ENCODE measurements at places on chromosomes 6 and 20.
A peak's percentile ranks its signal among the peaks of the same experiment; 100 is the strongest.

- no peak for DNase-seq
Observed at GRCh38 chr6:5682530-5682929, 324.2 kb downstream of the NRN1 start.

GRCh38 chr20:31515775-31516107, 1.5 kb downstream of the HM13 start:
- DNase-seq, result no peak

GRCh38 chr20:11958855-11959254, 41.2 kb downstream of the BTBD3 start:
- DNase-seq, result peak; percentile 58

DNA sequence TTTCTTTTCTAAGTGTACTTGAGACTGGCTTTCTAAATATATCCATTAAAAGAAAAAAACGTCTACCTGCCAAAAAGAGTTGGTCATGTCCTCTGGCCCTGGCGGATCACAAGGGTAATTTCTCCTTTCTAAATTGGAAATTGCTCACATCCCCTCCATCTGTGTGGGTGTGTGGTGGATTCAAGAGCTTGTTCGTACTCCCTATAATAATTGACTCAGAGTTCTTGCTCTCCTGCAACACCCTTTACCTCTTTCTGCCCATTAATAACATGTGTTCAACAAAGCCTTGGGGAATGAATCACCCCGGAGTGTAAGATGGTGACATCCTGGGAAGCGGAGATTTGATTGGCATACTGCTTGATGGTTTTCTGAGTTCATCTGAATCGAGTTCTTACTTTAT, 263.8 kb downstream of the ALDH8A1 start:
- DNase-seq, result no peak

DNA sequence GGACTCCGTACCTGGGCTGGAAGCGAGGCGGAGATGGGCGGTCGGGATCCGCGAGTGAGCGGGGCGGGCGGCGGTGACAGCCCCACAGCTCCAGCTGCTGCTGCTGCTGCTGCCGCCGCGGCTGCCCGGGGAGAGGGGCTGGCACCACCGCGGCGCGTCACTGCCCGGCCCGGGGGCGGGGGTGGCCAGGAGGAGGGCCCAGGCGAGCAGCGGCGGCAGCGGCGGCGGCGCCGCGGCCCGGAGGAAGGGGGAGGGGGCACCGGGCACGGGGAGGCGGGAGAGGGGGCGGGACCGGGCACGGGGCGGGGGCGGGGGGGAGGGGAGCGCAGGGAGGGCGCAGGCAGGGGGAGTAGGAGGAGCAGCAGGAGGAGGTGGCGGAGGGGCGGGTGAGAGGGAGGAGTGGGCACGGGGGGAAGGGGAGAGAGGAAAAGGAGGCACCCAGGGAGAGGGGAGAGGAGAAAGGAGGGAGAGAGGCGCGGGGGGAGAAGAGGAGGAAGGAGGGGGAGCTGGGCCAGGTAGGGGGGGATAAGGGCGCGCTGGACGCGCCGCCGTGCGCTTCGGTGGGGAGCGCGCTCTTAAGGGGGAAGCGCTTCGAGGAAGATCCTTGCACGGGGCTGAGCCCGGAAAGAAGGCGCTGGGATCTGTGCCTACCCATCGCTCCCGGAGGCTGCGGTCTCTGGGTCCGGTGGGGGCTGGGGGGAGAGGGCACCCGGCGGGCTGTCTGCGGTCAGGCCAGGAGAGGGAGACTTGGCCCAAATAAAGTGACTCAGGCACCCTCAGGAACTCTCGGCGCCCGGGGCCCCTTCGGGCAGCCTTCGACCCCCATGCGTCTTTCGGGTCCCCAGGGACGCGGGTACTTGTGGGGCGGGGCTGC, 101.5 kb downstream of the NOL4L start:
- peak; percentile 81 for DNase-seq

DNA sequence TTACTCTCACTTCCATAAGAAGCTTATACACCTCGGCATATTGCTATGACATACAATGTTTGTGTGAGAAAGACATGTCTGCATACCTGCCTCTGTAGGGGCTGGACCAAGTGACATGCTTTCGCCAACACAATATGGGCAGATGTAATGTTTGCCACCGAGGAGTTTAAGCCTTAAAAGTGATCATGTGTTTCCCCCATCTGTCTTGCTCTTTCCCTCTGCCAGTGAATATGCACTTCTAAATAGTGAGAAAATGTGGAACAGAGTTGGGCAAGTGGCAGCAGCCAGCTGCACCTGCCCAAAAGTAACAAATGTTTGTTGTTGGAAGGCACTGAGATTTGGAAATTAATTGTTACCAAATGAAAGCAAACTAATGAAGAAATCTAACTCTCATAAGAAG, 274.8 kb upstream of the BTBD3 start:
- no peak for DNase-seq

- DNase-seq, result no peak
Observed at GRCh38 chr6:11009353-11009752, 34.8 kb downstream of the ELOVL2 start.

GRCh38 chr6:56155634-56156141, 91.7 kb downstream of the COL21A1 start:
- DNase-seq, result no peak

DNA sequence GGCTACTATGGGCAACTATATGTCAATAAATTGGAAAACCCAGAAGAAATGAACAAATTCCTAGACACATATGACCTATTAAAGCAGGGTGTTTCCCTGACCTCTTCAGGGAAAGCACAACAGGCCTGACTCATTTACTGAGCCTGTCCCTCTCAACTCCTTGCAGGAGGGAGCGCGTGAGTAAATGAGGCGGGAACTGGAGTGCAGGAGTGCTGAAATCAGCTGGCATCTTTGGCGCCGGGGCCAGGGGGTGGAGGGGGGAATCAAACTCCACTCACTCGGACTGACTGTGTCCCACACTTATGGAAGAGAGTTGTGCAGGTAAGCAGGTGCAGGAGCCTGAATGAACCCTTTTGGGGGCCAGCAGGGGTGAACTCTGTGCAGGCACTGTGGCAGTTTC, 671.2 kb upstream of the PTCHD4 start:
- peak; percentile 23 for DNase-seq

DNA sequence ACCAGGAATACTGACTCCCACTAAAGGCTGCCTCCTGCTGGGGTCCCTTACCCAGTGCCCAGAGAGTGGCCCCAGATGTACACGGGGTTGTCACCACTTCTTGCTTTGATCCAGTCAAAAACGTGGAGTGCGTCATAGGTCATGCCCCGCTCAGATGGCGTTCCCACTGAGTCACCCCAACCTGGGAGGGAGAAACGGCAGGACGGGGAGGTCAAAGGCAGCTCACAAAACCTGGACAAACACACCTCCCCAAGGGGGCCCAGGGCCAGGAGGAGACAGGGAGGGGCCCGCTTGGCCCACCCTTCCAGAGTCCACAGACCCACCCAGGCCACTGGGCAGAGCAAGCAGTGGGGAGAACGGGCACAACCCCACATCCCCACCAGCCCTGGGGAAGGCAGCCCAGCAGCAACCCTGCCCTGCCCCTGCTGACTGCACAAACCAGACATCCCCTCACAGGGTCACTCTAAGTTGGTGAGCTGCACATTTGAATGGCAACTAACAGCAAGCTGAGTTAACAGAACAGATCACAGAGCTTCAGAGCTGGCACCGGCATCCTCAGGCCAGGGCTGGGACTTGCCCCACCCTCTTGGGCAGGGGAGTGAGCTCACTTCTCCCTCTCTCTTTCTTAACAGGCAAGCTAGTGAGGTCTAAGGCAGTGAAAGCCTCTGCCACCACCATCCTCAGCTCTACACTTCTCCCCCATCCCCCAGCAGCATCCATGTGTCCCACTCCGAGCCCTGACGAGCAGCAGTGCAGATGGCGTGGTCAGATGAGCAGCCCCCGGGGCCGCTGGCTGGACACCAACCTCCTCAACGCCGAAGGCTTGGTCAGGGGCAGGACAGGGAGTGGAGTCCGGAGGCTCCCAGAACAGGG, 61.7 kb downstream of the PYGB start:
- peak; percentile 71 for DNase-seq

- DNase-seq, result no peak
Observed at GRCh38 chr6:154993026-154993425, 2.1 kb upstream of the TIAM2 start.

DNA sequence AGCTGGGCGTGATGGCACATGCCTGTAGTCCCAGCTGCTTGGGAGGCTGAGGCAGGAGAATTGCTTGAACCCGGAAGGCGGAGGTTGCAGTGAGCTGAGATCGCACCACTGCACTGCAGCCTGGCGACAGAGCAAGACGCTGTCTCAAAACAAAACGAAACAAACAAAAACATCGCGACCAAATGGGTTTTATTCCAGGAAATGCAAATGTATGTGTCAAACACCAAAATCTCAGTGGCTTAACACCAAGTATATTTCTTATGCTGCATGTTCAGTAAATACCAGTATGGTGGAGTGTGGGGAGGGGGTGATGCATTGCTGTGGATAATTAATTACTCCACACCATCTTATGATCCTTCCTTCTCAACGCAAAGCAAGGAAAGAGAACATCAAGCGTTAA, 28.1 kb downstream of the ACTR5 start:
- no peak for DNase-seq

DNA sequence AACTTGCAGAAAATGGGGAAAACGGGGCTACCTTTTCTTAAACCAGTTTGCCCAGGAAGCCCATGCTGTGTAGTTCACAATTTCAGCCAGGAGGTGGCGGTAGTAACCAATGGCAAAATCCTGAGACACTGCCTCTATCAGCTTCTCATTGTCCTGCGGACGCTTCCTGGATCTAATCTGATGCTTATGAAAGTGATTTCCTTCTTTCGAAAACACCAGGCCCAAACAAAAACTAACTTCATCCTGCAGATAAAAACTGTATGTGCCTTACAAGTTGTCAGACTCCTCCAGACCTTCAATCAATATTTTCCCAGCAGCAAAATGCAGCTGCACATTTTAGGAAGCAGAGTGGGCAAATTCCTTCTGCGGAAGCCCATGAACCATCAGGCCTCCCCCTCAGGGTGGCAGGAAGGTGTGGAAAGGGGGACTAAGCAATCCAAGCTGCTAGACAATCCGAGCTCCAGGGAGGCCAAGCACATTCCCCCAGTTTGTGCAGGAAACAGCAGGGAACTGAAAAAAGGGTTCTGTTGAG, 88.5 kb downstream of the LY86 start:
- no peak for DNase-seq

DNA sequence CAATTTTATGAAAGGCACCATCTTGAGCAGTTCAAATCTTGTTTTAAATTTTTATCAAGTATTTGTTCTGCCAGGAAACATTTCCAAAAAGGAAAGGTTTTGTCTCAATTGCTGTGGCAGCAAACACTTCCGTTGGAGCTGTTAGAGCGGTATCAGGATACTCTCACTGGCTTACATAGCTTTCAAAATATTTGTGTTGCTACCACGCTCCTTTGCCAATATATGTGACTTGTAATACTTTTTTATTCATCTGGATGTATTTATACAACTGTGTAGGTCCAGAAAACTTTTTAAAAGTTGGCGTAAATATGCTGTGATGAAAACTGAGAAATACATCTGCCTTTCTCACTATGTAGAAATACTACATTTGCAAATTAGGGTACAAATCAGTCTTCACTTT, 37.8 kb upstream of the NHSL1 start:
- no peak for DNase-seq

- DNase-seq, result no peak
Observed at GRCh38 chr6:26360451-26361416, 4.3 kb upstream of the BTN3A2 start.

- DNase-seq, result no peak
Observed at GRCh38 chr6:11977193-11977592, 34.9 kb upstream of the HIVEP1 start.

- DNase-seq, result no peak
Observed at GRCh38 chr6:153976921-153977693, 61.9 kb upstream of the OPRM1 start.

DNA sequence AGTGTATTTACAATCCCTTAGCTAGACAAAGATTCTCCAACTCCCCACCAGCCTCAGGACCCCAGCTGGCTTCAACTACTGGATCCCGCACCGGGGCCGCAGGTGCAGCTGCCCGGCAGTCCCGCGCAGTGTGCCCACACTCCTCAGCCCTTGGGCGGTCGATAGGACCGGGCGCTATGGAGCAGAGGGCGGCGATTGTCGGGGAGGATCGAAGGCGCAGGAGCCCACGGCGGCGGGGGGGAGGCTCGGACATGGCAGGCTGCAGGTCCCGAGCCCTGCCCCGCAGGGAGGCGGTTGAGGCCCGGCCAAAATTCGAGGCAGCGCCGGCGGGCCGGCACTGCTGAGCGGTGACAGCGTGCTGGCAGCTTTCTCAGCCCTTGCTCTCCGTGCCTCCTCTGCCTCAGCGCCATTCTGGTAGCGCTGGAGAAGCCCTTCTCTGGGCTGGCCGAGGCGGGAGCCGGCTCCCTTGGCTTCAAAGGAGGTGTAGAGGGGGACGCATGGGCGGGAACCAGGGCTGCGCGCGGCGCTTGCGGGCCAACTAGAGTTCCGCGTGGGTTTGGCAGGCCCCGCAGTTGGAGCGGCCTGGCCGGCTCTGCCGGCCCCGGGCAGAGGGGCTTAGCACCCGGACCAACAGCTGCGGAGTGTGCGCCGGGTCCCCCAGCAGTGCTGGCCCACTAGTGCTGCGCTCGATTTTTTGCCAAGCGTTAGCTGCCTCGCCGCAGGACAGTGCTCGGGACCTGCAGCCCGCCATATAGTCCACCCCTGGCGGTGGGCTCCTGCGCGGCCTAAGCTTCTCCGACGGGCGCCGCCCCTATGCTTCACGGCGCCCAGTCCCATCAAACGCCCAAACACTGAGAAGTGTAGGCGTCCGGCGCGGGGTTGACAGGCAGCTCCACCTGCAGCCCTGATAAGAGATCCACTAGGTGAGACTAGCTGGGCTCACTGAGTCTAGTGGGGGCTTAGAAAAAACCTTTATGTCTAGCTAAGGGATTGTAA, 32.4 kb upstream of the KIF13A start:
- DNase-seq, result no peak

GRCh38 chr6:2178125-2178524, 67.3 kb downstream of the GMDS start:
- no peak for DNase-seq

DNA sequence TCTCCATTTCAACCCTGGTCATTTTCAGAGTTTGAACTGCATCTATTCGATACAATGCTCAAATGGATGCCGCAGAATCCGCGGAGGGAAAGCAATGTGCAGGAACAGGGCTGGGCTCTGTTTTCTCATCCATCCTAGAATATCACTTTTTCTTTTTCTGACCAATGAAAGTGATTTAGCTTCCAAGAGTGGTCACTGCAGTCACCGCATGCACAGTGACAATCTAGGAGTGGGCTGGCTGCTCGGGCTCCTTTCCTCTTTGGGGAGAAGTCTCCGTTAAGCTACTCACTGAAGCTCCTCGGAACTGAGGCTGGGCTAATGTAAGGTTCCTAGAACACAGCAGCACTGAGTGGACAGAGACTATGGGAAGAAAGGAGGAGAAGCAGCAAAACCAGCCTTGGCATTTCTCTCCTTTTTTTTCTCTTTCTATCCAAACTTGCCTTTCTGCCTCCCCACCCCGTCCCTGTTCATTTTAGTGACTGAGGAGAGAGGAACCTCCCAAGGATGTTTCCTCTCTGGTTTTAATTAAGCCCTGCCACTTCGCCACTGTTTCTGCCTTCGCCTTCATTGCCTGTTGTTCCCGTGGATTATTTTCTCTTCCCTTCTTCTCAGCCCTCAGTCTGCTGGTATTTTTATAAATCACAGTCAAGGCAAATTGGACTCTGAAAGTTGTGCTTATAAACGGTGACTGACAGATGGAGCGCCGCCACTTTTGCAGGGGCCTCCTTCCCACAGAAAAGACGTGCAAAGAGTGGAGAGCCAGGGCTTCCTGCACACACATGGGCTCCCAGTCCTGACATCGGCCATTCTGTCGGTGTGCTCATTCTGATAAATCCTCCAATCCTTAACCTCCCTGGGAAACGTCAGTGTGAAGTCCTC, 41.1 kb downstream of the RAMACL start:
- DNase-seq, result no peak

- DNase-seq, result no peak
Observed at GRCh38 chr6:93751969-93752368, 332.6 kb upstream of the EPHA7 start.
